Bone marrow (tissue), 2 donors: ENCODE measurements at places on chromosomes 2 and 18.

- no peak for DNase-seq
Measured at GRCh38 chr18:42730272-42730671, 385.2 kb downstream of the RIT2 start.

GRCh38 chr2:111982822-111983221 is 72.2 kb upstream of the TMEM87B start:
- DNase-seq = no peak

GRCh38 chr2:238691596-238692491 is 156.0 kb upstream of the TWIST2 start:
- no peak for DNase-seq

GRCh38 chr18:79611040-79611681 is 68.4 kb upstream of the CTDP1 start:
- DNase-seq = no peak

DNA sequence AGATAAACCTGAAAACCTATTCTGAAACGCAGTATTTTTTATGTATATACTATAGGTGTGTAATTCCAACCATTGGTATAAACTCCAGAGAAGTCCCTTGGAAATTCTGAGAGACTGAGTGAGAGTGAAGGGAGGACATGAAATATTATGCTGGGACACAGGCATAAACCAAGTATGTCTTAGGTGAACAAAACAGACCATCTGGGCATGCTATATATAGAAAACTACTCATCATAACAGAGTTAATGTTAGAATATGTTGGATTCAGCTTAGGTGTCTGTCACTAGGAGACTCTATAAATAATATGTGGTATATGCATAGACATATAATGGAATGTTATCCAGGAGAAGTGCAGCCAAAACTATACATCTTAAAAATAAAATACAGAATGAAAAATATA is 282.6 kb downstream of the LRP1B start:
- DNase-seq = no peak

- no peak for DNase-seq
Measured at GRCh38 chr2:124286089-124286783, 261.1 kb downstream of the CNTNAP5 start.

- no peak for DNase-seq
Measured at GRCh38 chr2:241906826-241907570, 37.5 kb downstream of the RTP5 start.

GRCh38 chr2:54589340-54590215 is 133.5 kb downstream of the SPTBN1 start:
- DNase-seq = peak; percentile 96

DNA sequence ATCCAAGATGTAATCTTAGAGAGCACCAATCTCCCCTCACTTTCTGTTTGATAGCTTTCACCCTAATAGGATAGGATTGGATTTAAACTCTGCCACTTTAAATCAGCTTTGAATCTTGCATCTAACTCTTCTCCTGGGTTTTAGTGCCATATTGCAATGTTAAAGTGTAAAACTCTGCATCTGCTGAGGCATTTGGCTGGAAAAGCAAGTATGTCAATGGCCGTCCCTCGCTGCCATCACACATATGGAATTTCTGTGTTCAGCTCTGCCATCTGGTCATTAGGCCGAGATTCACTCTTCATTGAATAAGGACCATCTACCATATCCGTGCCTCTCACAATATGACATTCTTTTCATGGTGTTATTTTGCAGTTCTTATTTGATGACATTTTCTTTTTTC is 728.1 kb upstream of the PIK3C3 start:
- DNase-seq = no peak

GRCh38 chr2:26527726-26528585 is 50.0 kb upstream of the OTOF start:
- no peak for DNase-seq

DNA sequence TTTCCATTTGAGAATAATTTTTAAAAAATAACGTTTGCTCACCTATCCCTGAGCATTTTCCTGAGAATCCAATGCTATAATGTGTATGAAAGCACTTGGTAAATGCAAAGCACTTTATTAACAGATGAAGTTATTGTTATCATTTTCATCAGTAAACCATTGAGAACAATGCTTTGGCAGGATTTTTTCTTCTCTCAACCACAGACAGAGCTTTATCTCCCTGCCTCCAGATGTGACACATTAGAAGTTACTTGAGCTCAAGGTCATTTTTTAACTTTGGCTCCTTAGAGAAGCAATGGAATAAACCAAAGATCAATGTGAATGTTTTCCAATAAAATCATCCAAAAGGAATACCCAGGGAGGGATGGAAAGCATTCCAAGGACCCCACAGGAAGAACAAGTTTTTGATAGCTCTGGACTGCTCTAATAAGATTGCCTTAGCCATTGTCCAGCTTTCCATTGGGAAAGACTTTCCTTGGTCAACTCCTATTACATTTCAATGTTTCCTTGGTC is 118.9 kb upstream of the NT5C1B start:
- DNase-seq = no peak

DNA sequence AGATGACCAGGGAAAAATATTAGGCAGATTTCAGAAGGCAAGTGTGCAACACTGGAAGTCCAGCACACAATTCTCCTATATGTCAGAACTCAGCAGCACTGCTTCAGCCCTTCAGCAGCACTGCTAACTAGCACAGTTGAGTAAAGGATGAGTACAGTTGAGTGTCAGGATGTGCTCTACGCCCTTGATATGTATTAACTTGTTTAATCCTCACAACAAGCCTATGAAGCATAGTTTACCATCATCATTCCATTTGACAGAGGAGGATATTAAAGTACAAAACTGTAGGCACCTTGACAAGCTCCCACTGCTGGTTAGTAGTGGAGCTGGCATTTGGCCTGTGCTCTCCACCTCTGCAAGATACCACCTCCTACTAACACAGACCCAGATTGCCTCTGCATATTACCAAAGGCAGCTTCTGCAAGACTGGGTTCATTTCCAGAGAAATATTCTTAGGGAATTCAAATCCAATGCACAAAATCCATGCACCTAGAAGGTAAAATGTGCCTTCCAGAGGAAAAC is 230.8 kb downstream of the ANAPC1 start:
- DNase-seq = no peak
